ENCODE measurements at places on chromosomes 13 and 19.

DNA sequence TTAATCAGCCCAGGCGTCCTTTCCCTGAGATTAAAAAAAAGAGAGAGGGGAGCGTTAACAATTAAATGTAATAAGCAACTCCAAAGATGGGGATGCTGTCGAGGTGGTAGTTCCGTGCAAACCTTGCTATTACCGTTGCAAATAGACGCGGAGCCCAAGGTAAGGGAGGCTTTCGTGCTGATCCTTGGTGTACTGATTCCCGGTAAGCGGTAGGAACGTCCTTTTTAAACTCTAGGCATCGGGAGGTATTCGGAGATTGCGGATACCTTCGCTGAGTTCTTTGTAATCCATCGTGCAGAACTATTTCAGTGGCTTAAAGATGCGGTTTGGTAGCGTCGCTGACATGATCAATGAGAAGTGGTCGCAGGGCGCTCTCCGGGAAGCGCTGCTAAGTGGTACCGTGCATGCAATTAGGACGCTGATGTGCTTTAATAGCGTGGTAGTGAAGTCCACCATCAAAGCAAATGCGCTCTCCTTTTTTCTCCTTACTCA is 3.1 kb downstream of the SLITRK5 start:
- no peak for ATAC-seq

GRCh38 chr13:46948338-46948737 is 51.5 kb upstream of the HTR2A start:
- no peak for ATAC-seq

GRCh38 chr13:48679941-48680680 is 26.4 kb downstream of the CYSLTR2 start:
- ATAC-seq: no peak

GRCh38 chr19:7879836-7880235 is 5.6 kb upstream of the PRR36 start:
- no peak for ATAC-seq

Data from stimulated activated memory B cell treated with anti-CD40 and anti-IgM and Interleukin-4, amounts not matched to agents 10 μg/mL and 1 μg/mL and 100 μg/mL, for 72 hours (primary cell).